ENCODE measurements at places on chromosomes 1 and 21.

DNA sequence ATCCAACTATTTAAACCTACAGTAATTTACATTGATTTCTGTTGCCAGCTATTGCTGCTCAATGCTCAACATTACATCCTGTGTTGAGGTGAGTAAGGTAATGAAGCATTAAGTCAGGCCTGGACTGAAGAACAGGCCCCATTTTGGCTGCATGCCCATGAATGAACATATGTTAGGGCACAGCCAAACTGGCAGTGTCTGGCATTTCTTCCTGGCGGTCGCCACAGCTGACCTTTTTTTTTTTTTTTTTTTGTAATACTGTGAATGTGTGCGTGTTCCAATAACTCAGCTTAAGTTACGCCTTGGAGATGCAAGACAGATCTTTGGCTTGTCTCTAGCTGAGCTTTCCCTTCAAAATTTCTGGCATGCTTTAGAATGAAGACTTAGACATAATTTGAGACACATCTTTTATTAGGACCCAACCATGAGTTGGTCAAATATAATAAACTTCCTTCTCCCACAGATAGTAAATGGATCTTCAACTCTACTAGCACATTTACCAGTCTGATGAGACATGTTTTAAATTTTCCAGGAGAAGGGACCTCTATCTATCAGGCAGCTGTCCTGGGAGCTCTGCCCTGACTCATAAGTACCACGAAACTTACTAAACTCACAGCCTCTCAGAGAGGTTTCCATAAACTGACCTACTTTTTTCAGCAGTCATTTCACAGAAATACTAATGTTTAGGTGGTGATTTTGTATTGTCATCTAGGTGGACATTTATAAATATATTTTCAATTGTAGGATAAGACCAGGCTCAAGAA lies 341.1 kb upstream of the RUNX1 start:
- no peak for DNase-seq

- no peak for DNase-seq
These were observed 24.8 kb downstream of the CNST start for GRCh38 chr1:246591047-246591446.

- no peak for DNase-seq
These were observed 19.4 kb upstream of the LAMTOR5 start for GRCh38 chr1:110426854-110427253.

GRCh38 chr1:99850459-99851291 lies 514 bp downstream of the AGL start:
- DNase-seq, result no peak

DNA sequence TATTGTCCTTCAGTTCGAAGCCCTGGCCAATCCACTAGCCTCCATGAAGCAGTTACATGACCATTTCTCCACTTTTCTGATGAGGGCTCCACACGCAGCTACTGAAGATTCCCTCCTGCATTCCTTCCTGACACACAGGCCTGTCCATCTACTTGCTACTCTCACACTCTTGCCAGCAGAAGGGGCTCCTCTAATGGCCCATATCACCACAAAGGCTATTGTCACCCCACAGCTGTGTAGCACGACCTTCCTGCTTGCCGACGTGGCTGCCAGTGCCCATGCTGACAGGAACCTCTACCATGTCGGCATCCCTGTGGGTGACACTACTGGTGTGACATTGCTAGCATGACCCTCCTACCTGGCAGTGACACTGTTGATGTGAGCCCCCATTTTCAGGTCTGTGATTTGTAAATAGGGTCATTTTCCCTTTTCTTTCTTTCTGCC lies 1528.6 kb upstream of the TPTE start:
- DNase-seq, result peak; percentile 54

- DNase-seq, result no peak
These were observed 79.3 kb downstream of the USP25 start for GRCh38 chr21:15809065-15809464.

GRCh38 chr1:63524201-63524600 lies 876 bp downstream of the EFCAB7 start:
- DNase-seq, result no peak

- peak; percentile 67 for DNase-seq
These were observed 40.9 kb upstream of the TMEM52 start for GRCh38 chr1:1959840-1960479.

- DNase-seq, result no peak
These were observed 640.6 kb downstream of the PTPRU start for GRCh38 chr1:29876902-29877301.

- peak; percentile 49 for DNase-seq
These were observed 37.6 kb downstream of the MAN1C1 start for GRCh38 chr1:25654109-25654660.

DNA sequence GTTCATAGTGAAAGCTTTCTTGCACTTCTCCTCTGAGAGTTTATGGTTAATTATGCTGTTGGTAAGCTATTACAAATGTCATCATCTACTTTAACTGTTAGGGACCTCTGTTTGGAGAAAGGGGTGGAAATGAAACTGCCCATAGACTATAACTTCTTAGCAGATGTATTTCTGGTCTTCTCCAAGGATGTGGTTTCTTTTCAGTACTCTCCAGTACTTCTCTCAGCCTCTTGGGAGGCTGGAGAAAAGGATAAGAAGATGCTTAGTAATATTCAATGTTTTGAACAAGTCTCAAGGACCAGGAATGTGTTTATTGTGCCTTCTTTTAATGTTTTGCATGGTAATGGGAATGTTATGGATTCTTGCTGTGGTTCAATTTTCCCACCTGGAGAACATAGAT lies 60.4 kb downstream of the LAMC2 start:
- DNase-seq, result no peak

- DNase-seq, result no peak
These were observed 62.3 kb downstream of the GPR137B start for GRCh38 chr1:236204656-236205055.

DNA sequence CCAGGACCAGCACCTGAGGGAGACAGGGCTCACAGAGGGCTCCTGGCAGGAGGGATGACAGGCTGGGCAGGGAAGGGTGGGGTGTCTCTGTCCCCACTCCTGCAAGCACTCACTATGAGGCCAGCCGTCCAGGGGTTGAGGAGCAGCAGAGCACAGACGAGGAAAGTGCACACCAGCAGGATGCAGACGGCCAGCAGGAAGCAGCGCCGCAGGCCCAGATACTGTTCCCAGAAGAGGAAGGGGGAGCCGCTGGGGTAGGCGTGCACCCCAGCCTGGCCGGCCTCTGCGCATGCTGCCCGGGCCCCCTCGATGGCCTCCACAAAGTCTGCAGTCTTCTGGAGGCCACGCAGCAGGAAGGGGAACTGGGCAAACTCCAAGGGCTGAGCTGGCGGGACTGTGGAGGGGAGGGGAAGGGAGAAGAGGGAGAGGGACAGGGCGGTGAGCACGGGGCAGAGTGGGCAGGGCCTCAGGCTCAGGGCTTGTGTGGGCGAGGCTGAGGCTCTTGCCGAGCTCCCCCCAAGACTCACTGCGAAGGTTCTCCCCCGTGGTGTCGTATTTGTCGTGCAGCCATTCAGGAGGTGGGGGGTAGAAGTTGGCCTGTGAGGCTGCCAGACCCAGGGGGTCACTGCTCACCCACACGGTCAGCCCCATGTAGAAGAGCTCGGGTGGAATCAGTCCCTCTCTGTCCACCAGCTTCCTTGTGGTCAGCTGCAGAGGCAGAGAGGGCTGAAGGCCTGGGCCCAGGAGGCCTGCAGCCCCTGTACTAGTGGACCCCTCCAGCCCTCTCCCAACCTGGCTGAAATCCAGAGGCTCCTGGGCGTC lies 16.5 kb downstream of the PTCH2 start:
- no peak for DNase-seq
